ENCODE measurements at places on chromosomes 1 and 21. TPM values are rescaled to one million over a fixed set of nuclear protein-coding genes. Genes with fewer than 3 reads are reported as not detected.

The SUSD4 gene
- total RNA-seq: 1.2 TPM

The KRTAP19-1 gene
- total RNA-seq: not detected

The OR2L8 gene
- total RNA-seq: not detected

The SPATA46 gene
- total RNA-seq: not detected

The LHX8 gene
- not detected for total RNA-seq

The RNF186 gene
- not detected for total RNA-seq

The SYNC gene
- total RNA-seq: 15.8 TPM

The PLD5 gene
- under 0.01 TPM for total RNA-seq

The VCAM1 gene
- 4.5 TPM for total RNA-seq

The BRINP3 gene
- total RNA-seq: not detected

The LYST gene
- 1.0 TPM for total RNA-seq

The NUP210L gene
- not detected for total RNA-seq

The ZFP69B gene
- total RNA-seq: 2.5 TPM

The PLA2G2D gene
- not detected for total RNA-seq

The CR2 gene
- not detected for total RNA-seq

The RYR2 gene
- total RNA-seq: not detected

The LCE1D gene
- total RNA-seq: not detected

The UMODL1 gene
- total RNA-seq: not detected

The TMCO4 gene
- total RNA-seq: 13.8 TPM

The OR2G6 gene
- total RNA-seq: not detected

The TAS1R3 gene
- under 0.01 TPM for total RNA-seq

The C1orf87 gene
- total RNA-seq: not detected

The PRXL2B gene
- total RNA-seq: 25.0 TPM

The PCAT6 gene
- 0.89 TPM for total RNA-seq

The LRRIQ3 gene
- 0.17 TPM for total RNA-seq

The GJA9 gene
- total RNA-seq: not detected

The GPR61 gene
- total RNA-seq: not detected

The HLX gene
- 8.9 TPM for total RNA-seq

The CELA3A gene
- not detected for total RNA-seq

The PYHIN1 gene
- total RNA-seq: not detected

The NMNAT2 gene
- total RNA-seq: 0.89 TPM

The S100A5 gene
- not detected for total RNA-seq

The MYOM3 gene
- not detected for total RNA-seq
